Stimulated activated CD4-positive, alpha-beta T cell treated with anti-CD3 and anti-CD28 coated beads, TNF-alpha, amount 100 ng/mL, for 24 hours (primary cell): ENCODE measurements at places on chromosomes 3 and 15.

- DNase-seq = no peak
These were observed 34.5 kb downstream of the IL17RD start for GRCh38 chr3:57130571-57131209.

DNA sequence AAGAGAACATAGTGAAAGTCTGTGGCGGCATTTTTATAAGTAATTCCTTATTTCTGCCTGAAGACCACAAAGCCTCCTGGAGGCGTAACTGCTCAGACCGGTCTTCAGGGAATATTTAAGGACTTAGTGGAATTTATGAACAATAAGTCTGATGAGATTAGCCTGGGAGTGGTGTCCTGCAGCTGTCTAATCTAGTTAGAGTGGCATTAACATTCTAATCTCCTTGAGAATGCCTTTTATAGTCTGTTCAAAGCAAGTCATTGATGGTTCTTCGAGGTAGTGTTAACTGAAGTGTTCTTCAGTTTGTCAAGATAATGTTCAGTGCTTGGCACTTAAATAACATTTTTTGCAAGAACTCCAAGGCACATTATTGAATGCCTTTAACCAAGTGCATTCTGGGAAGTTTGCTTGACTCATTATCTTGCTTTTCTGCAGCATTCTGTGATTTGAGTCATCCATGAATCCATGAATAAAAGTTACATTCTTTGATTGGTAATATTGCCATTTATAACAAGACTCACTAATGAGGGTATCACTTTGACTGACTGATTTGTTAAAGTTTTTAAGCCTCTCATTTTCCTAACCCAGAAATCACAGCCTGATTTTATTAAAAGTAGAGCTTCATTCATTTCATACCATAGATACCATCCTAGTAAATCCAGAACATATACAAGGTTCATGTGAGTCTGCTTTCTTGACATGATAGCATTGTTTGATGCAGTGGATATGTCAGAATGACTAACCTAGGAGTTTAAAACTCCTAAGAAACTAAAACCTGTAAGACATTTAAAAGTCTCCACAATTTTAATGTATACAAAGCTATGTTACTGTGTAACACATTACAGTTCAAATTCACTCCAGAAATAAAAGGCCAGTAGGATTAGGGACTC, 12.5 kb downstream of the RBM5 start:
- DNase-seq = no peak

DNA sequence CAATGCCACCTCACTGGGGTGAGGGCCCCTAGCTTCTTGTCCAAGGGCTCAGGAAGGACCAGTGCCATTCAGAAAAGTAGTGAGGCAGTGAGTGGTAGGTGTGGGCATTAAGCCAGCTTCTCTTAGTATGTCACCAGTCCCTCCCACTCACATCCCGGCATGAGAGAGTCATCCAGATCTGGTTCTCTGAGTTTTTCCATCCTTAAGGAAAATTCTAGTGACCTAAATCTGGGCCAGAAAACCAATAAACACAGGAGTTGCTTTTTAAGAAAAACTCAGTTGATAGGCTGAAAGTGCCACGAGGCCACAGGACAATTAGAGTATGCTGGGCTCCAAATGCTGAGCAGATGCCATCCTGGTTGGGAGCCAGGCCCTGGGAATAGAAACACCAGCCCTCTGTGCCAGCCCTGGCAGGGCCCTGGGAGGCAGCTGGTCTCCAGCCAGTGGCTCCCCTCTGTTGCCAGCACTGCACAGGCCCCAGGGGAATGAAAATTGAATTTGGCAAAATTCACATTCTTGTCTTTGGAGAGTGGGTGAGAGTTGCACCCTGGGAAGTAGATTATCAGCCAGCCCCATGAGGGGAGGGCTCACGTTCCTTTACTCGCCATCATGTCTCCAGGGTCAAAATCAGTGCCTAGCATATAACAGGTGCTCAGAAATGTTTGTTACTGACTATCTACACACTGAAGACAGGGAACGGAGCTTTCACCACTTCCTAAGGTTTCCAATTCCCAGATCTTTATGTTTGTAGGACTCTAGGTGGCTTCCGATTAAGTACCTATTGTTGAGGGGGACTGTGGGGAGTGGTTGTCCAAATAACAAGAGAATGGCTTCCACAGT, 52.8 kb downstream of the FAM43A start:
- DNase-seq = no peak

GRCh38 chr3:66393333-66394005, 107.4 kb downstream of the LRIG1 start:
- no peak for DNase-seq

DNA sequence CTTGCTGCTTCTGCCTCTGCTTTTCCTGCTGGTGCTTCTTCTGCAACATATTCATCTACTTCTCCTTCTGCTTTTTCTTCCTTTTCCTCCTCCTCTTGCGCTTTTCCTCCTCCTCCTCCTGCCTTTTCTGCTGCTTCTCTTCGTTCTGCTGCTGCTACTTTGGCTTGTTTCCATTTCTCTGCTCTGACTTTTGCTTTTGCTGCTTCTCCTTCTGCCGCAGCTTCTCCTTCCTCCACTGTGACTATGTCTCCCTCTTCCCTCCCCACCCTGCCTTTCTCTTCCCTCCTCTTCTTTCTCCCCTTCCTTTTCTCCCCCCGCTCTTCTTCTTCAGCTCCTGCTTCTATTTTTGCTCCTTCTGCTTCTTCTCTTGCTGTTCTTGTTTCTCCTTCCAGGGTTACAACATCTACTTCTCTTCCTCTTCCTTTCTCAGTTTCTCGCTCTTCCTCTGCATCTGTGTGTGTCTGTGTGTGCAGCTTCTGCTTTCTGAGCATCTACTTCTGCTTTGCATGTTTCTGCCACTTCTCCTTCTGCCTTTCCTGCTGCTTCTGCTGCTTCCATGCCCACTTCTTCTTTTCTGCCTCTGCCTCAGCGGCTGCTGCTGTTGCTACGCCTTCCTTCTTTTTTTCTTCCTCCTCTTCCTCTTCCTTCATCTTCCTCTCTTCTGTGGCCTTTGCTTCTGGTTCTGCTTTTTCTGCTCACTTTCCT, 51.4 kb downstream of the FAM43A start:
- no peak for DNase-seq

- no peak for DNase-seq
These were observed 554.8 kb downstream of the MFSD1 start for GRCh38 chr3:159356606-159357005.

- no peak for DNase-seq
These were observed 101.6 kb downstream of the APBA2 start for GRCh38 chr15:28987337-28987736.

GRCh38 chr15:101067660-101068522, 148.7 kb downstream of the LRRK1 start:
- DNase-seq = no peak

GRCh38 chr3:67522081-67522480, 132.3 kb downstream of the SUCLG2 start:
- no peak for DNase-seq

DNA sequence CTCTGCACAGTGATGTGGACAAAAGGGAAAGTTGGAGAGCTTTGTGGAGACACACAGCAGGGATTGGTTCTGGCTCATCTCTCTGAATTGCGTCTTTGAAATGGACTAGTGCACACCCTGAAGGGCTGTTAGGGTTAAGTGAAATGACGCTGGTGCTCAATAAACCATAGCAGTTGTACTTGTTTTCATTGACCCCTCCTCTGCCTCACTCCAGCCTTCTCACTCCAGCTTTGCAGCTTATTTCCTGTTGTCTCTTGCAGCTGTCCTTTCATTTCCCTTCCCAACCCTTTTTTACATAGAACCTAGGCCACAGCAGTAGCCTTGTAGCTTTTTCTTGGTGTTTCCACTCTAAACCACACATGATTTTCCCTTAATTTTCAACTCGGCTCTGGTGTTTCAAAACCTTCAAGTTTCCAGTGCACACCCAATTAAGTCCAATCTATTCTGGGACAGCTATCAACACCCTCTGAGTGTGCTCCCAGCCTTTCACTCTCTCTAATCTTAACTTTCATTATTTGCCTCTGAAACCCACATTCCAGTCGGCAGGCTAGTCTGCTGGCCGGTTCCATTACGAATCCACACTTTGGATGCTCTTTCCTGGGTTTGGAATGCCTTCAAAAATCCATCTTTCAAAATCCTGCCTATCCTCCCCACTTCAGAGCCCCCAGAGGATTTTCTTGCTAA, 6.4 kb downstream of the C3orf52 start:
- no peak for DNase-seq

DNA sequence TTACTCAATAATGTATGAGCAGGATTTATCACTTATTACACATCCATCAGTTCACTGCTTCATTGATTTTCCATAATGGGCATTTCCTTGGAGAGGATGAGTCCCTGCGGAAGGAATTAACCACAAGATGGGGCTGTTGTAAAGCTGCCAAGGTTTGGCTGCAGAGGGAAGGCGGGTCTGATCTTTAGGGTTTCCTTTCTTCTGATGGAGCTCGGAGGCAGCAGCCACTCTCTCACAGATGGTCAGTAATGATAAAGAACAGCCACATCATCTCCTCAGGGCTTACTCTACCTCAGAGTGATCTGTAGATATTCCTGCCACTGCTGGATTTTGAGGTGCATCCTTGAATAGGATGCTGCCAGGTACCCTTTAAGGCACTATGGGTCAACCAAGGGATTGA, 115.2 kb downstream of the USP13 start:
- DNase-seq = no peak

DNA sequence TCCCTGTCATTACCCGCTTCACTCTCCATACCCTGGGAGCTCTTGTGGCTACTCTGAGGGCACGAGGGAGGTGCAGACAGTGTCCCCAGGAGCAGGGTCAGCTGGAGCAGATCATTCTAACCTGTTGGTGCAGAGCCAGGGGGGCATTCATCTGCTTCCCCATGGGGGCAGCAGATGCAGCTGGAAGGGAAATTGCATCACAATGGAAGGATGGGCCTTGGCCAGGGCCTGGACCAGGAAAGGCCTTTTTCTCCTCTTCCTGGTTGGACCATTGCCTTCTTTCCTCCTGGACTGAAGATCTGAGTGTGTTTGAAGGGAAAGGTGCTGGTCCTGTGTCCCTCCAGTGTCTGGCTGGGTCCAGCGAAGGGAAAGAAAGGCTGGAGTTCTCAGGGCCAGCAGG, 55.7 kb downstream of the EPHB1 start:
- DNase-seq = no peak

- DNase-seq = no peak
These were observed 41.6 kb downstream of the ISG20 start for GRCh38 chr15:88680241-88681001.

DNA sequence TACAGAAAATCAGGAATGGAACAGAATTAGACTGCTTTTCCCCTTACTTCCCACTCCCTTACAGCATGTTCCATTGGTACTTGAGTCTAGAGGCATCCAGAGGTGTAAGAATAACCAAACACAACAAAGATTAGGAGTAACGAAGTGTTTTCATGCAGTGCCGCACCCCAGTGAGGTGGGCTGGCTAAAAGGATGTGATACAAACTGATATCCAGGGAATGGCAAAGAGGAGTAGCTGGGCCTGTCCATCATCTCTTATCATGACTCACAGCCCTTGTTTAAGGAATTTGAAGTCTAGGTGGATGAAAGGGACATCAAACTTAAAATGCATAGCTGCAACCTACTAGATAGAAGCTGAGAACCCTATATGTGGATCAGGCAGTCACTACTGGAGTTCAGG, 16.4 kb downstream of the SCG5 start:
- no peak for DNase-seq

- DNase-seq = no peak
These were observed 1135.1 kb downstream of the TUSC7 start for GRCh38 chr3:117844676-117845075.

DNA sequence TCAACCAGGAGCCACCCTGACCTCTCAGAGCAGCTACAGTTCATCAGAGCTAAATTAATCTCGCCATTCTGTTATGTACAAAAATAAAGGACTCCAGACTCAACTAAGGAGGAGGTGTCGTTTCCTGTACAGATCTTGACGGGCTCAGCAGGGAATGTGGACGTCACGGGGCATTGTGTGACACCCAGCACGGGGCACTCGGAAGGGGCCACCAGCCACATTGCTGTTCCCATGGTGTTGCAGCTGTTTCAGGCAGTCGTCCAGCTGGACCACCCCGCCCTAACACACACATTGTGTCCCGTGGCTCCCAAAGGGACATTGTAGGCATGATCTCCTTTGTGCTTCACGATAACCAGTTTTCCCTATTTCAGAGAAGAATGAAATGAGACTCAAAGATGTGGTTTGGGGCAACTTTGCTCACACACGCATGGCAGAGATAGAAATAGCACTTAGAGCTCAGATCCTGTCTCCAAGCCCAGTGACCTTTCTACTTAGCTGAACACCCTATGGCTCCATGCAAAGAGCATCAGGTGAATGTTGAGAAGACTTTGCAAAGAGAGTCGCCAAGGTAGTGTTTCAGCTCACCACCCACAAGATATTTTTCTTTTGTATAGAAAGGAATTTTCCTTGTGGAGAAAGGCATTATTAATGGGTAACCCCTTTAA, 5.5 kb downstream of the SSUH2 start:
- no peak for DNase-seq

DNA sequence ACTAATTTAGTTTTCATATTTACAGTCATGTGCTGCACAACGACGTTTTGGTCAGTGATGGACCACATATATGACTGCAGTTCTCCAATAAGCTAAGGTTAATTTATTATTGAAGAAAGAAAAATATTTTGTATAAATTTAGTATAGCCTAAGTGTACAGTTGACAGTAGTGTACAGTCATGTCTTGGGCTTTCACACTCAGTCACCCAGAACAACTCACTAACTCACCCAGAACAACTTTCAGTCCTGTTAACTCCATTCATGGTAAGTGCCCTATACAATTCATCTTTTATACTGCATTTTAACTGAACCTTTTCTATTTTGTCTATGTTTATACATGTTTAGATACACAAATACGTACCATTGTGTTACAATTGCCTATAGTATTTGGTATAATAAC, 3.8 kb upstream of the GABRR3 start:
- DNase-seq = no peak

DNA sequence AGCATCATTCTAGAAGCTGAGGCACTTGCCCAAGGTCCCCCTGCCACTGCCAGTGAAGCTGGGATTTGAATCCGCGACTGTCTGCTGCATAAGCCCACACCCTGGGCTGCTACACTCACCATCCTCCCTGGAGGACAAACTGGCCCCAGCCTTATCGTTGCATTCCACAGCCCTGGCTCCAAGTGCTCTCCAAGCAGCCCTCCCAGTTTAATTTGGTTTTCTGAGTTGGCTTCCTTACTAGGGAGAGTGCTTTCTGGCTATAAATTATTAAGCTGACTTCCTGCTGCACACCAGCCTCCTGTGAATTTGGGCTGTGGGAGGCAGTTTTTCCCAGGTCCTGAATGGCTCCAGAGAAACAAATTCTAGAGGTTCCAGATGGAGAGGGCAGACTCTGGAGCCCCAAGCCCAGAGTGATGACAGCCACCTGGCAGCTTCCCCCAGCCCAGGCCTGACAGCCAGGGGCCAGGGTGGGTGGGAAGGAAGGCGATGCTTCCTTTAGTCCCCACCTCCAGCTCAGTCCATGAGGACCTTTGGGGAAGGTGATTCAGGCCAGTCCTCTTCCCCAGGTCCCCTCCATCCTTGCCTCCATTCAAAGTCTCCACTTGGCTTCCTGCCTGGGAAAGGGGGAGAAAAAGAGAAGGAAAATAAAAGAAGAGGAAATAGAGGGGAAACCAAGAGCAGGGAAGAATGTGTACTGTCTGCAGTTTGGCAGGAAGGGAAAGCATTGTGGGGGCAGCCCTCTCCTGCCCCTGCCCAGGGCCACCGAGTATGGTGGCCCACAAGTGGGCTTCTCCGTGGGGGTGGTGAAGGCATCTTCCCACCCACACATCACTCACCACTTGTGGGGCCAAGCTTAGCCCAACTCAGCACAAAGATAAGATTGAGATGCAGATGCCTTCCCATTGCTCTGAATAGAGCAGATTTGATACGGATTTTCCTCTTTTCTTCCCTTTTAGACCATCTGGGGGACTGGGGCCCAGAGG, 69.6 kb downstream of the SEMA5B start:
- no peak for DNase-seq
